ENCODE measurements at places on chromosomes 5 and 9.
A peak's percentile ranks its signal among the peaks of the same experiment; 100 is the strongest.

GRCh38 chr9:34675048-34675714, 12.7 kb upstream of the CCL27 start:
- peak; percentile 90 for DNase-seq

DNA sequence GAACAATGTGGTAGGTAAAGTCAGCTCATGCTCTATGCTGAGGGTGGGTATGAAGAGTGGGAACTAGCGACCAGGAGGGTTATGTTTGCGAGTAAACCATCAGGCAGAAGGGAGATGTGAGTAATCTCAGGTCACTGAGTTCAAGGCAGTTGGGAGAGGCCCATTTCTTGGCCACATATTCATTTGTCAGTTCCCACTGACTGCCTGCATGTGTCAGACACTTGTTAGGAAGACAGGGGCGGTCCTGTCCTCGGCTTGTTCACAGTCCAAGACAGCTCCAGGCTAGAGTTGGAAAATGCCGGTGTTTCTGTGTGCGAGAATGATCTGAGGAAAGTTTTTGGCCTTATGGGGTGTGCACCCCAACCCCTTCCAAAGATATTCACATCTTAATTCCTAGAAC, 48.6 kb upstream of the GDNF start:
- no peak for DNase-seq

DNA sequence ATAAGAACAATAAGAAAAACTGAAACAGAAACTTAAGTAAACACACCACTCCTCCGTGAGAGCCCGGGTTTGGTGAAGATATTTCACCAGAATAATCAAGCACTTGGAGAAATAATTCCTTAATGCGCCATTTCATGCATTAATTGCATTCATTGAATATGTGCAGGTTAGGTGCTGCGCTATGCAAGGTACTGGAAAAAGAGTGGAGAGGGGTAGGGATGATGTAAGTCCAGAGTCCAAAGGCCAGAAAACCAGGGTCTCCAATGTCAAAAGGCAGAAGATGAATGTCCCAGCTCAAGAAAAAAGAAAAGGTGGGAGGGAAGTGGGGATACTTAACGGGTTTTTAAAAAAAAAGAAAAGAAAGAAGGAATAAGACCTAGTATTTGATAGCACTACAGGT, 669 bp upstream of the ZFP37 start:
- peak; percentile 33 for DNase-seq

DNA sequence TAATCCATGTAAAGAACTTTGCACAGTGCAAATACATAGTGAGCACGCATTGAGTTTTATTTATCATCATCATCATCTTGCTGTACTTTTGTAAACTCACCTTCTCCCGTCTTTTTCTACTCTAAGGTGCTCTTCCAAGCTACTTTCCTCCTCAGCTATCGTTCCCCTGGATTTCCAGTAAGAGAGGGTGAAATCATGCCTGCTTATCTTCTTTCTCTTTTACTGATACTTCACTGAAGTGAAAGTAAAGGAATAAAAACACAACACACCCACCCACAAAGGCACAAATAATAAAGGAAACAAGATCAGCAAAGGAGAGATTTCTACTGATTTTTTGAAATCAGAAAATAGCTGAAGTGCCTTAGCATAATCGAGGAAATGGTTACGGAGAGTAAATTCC, 509.9 kb downstream of the RAB3C start:
- peak; percentile 41 for DNase-seq

All from OCI-M1 (cell line).